ENCODE measurements at places on chromosomes 2 and 18.
A peak's percentile ranks its signal among the peaks of the same experiment; 100 is the strongest.

- DNase-seq: no peak
Measured at GRCh38 chr2:60324536-60324935, 228.9 kb downstream of the BCL11A start.

GRCh38 chr2:85181844-85182456 lies 48.8 kb downstream of the TCF7L1 start:
- DNase-seq: no peak

- no peak for DNase-seq
Measured at GRCh38 chr2:146228020-146228393, 1616.8 kb upstream of the ACVR2A start.

GRCh38 chr2:42010743-42011298 lies 37.0 kb upstream of the PKDCC start:
- DNase-seq: no peak

GRCh38 chr2:9069543-9069942 lies 66.1 kb upstream of the MBOAT2 start:
- DNase-seq: no peak

DNA sequence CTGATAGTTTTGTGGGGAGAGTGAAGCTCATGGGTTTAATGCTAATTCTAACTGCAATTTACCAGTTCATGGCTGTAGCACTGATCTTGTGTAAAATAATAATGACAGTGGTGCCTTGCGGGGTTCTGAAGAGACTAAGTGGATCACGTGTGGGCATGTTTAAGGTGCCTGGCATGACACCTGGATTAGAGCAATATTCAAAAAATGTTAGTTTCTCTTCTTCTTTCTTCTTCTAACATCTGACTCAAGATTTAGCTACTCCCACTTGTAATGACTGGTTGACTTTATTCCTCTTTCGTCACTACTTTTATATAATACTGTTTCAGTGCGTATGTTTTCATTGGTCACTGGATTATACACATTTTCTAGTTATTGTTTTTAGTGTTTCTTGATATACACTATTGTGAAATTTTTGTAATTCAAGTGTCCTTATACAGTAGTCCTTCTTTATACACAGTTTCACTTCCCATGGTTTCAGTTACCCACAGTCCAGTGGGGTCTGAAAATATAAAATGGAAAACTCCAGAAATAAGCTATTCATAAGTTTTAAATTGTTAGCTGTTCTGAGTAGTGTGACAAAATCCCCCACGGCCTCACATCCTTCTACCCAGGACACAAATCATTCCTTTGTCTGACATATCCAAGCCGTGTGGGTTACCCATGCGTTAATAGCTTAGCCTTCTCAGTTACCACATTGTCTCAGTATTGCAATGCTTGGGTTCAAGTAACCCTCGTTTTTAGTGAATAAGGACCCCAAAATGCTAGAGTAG lies 662.2 kb upstream of the CNTNAP5 start:
- no peak for DNase-seq

- DNase-seq: no peak
Measured at GRCh38 chr2:128139624-128140023, 48.6 kb downstream of the UGGT1 start.

DNA sequence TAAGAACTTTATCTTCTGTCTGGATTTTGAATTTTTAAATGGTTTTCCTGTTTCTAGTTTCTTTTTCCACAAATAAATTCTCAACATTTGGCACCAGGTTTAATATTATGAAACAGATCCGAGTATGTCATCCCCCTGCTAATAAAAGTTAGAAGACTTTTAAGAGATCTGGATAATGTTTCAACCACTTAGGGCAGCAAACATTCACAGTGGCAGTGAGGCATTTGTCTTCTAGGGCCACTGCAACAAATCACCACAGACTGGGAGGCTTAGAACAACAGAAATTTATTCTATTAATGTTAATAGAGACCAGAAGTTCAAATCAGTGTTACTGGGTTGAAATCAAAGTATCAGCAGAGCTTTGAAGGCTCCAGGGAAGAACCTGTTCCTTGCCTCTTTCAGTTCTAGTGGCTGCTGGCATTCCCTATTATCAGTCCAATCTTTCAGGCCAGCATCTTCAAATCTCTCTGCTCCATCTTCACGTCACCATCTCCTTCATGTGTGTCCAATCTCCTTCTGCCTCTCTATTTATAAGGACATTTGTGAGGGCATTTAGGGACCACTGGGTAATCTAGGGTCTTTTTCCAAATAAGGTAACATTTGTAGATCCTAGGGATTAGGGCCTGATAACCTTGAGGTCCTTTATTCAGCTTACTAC lies 23.4 kb downstream of the ACSL3 start:
- no peak for DNase-seq

- DNase-seq: peak; percentile 3
Measured at GRCh38 chr2:101516823-101517690, 42.1 kb upstream of the RFX8 start.

GRCh38 chr18:5998907-5999306 lies 103.6 kb upstream of the TMEM200C start:
- no peak for DNase-seq

GRCh38 chr2:42743659-42743990 lies 20.3 kb downstream of the OXER1 start:
- no peak for DNase-seq

DNA sequence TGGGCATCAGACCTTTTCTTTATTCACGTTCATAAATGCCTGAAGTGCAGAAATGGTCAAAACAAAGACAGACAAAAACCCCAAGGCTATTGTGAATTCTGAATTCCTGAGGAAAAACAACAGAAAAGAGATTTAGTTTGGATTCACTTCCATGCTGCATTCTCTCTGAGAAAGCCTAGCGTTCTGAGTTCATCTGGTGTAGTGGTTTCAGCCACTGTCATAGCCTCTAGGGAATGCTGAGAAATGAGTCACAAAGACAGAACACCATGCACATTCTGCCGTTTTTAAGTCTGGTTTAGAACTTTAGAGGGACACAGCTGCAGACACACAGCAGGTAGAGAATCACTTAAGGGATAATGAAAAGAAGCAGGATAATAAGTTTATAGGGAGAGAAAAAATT lies 93.8 kb downstream of the LRP1B start:
- DNase-seq: no peak

GRCh38 chr18:24494586-24494985 lies 34.1 kb downstream of the HRH4 start:
- DNase-seq: no peak

GRCh38 chr2:233992513-233993217 lies 57.8 kb upstream of the SPP2 start:
- no peak for DNase-seq

GRCh38 chr2:217553202-217553601 lies 449.6 kb downstream of the TNS1 start:
- no peak for DNase-seq

DNA sequence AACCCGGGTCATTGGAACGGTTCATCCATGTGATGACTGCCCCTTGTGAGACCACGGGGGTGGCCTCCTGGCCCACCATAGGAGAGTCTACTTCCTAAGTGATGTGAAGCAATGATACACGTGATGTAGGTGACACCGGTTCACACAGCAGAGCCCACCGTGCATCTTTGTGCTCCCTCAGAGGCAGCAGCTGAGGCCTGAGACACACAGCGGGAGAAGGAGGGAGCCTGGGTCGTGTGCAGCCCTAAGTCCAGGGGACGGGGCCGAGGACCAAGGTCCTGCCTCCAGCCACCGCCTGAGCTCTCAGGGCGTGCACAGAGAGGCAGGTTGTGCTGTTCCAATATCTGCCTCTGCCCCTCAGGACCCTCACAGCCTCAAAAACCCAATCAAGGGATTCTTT lies 377.2 kb upstream of the SALL3 start:
- DNase-seq: no peak

DNA sequence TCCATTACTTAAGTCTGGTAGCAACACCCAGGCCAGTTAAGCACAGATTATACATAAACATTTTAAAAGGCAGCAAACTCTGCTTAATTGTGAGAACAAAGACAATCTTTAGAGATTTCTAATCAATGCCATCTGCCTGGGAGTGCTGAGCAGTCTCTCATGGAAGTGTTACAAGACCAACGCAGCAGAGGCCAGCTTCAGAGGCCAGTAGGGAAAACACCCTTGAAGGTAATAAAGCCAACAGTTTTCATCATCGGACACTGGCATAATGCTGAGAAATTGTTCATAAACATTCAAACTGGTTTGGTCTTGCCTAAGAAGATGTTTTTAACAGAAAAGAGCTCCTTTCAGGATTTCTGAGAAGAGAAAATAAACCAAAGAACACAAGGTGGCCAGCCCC lies 35.0 kb downstream of the EPB41L3 start:
- DNase-seq: no peak

GRCh38 chr18:12867441-12868123 lies 16.5 kb downstream of the PTPN2 start:
- no peak for DNase-seq

DNA sequence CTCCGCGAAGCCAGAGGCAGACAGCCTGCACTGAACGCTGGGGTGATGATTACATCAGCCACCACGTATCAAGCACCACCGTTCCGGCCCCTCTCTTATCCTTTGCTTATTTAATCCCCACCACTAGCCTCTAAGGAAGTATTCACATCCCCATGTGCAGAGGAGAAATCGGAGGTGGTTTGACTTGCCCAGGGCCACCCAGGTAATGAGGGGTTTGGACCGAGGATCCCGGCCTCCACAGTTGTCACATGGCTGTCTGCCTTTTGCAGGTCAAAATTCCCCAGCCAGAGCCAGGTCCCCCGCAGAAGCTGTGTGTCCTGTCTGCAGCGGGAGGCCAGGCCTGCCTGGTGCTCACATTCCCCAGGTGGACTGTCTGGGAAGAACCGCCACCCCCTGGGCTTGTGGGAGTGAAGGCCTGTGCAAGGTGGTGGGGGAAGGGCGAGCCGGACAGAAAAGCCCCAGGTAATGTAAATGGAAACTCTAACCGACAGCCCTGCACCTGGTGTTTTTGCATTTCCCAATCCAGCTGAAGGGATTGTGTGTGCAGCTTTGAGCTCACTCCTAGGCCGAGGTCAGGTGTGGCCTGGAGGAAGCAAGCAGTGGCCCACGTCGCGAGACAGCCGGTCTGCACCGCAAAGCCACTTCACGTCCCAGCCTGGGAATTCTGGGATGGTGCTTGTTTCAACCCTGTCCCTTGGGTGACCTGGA lies 108.5 kb upstream of the ID2 start:
- no peak for DNase-seq

DNA sequence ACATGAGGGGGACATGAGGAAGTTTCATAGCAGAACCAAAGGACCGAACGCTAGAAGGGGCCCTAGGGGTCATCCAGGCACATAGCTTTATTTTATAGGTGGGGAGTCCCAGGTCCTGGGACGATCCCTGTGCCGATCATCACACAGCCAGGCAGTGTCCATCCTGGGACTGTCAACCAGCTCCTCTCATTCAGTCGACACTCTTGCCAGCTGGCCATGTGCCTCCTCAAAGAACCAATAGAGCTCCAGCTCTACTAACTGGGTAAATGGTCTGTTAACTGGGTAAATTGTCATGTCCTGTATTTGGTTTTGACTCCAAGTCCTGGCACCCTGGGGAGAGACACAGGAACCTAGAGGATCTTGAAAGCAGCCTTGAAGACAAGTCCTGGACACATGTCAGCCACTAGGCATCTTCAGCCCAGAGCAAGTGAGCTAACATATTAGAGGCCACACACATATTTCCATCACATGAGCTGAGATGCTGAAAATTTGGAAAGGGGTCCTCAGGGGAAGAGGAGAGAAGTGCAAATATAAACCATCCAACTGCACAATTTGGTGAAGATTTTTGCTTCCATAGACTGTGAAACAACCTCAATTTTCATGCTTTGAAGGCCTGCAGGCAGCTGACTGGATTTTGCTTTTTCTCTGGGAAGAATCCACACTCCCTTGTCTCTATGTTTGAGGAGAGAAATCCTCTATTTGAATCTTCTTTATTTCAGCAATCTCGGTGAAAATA lies 361.1 kb upstream of the SLC14A2 start:
- DNase-seq: no peak

DNA sequence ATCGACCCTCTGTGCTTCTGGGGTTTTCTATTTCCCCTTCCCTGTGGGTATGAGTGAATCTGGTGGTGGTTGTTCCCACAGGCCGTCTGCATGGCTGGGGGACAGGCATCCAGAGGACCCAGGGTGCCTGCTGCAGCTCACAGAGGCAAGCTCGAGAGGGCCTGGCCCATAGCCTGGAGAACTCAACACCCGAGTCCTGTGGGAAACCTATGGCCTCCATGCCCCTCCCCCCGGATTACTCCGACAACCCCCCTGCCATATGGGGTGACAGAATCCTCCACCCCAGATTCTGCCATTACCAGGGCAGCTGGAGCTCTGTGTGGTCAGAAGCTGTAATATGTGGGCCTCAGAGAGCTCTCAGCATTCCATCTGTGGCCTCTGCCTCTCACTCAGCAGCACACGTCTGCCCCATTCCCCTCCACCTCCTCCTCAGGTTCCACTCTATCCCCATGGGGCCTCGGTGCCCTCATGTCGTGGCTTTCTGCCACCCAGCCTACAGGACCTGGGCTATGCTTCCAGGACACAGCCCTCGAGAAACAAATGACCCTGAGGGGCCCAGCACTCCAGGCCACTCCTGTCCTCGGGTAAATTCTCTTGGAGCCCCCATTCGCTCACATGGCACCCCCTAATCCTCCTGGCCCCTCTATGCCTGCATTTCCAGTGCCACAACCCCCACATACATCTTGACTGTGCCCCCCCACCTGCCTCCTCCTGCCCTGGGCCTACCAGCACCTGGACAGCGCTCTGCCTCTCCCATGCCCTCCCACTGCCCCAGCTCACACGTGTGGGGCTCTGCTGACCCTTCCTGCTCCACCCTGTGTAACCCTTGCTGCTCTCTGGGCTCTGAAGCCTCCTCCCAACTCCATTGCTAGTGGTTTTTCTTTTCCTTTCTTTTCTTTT lies 3.6 kb downstream of the MZT2A start:
- no peak for DNase-seq

- DNase-seq: no peak
Measured at GRCh38 chr2:119481501-119482455, 42.5 kb downstream of the SCTR start.

GRCh38 chr18:10352671-10353070 lies 101.8 kb upstream of the APCDD1 start:
- DNase-seq: no peak

- DNase-seq: no peak
Measured at GRCh38 chr18:50844960-50845359, 25.1 kb upstream of the MRO start.

- no peak for DNase-seq
Measured at GRCh38 chr2:236176417-236176816, 8.2 kb upstream of the GBX2 start.
